ENCODE measurements at places on chromosomes 7 and 10. TPM values are rescaled to one million over a fixed set of nuclear protein-coding genes. Genes with fewer than 3 reads are reported as not detected.
A peak's percentile ranks its signal among the peaks of the same experiment; 100 is the strongest.

Gene GARIN1A
- total RNA-seq = 0.57 TPM

GRCh38 chr10:118698421-118698820 is 56.3 kb downstream of the CACUL1 start:
- DNase-seq = peak; percentile 37

Gene SPDYE6
- not detected for total RNA-seq

Gene KAZALD1
- 21.2 TPM for total RNA-seq
